ENCODE measurements at places on chromosomes 5 and 9. TPM values are rescaled to one million over a fixed set of nuclear protein-coding genes. Genes with fewer than 3 reads are reported as not detected.

Gene TSSK1B
- total RNA-seq: 0.26 TPM

Gene ANXA2R
- 0.26 TPM for total RNA-seq

Gene GGTA1
- 0.13 TPM for total RNA-seq

Gene PRDM9
- not detected for total RNA-seq

Gene FAM153A
- total RNA-seq: 0.64 TPM

Gene FCN2
- total RNA-seq: not detected

Gene PCDHGA12
- 0.79 TPM for total RNA-seq

All from bronchial epithelial cell (primary cell).